ENCODE measurements at places on chromosomes 5 and 9. TPM values are rescaled to one million over a fixed set of nuclear protein-coding genes. Genes with fewer than 3 reads are reported as not detected.

DNA sequence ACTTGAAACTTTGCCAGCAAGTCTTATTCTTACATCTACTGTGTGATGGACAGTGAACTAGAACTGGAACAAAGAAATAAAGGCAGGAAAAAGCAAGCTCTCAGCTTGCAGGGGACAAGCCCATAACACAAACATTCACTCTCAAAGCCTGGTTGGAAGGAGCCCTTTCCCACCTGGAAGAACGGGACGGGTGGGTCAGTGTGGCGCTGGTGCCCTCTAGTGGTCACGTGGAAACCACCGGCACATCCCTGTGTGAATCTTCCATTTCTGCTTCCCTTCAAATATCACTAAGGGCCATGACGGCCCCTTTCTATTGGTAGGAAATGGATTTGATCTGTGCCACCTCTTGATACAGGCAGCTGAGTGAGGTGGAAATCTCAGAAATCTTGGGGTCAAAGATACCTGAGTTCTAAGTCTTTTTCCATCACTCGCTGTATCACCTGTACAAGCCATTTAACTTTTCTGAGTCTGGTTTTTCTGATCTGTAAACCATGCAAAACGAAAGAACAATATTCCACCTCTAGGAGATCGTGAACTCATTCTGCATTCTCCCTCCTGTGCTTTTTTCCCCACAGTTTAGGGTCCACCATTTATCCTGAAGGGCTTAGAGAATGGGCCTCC is 211.6 kb downstream of the MSX2 start:
- peak; percentile 74 for DNase-seq

GRCh38 chr9:71968541-71969090 is 57.2 kb downstream of the C9orf85 start:
- DNase-seq: no peak

DNA sequence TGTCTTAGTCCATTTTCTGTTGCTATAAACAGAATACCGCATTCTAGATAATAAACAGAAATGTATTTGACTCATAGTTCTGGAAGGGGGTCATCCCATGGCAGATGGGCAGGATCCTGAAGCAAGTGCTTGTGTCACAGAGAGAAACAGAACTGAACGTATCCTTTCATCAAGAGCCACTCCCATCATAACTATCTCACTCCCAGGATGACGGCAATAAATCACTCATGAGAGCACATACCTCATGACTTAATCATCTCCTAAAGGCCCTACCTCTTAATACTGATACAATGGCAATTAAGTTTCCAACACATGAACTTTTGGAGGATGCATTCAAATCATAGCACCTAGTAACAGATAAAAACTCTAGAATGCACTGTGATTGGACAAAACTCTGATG is 142.9 kb downstream of the CAMK4 start:
- no peak for DNase-seq

- DNase-seq: no peak
These were observed at the start of gene DMRT3 for GRCh38 chr9:976258-976942. Gene DMRT3, plus strand, starts transcription at chr9:976655. Its CDS starts 347 bp downstream, at chr9:977002.

DNA sequence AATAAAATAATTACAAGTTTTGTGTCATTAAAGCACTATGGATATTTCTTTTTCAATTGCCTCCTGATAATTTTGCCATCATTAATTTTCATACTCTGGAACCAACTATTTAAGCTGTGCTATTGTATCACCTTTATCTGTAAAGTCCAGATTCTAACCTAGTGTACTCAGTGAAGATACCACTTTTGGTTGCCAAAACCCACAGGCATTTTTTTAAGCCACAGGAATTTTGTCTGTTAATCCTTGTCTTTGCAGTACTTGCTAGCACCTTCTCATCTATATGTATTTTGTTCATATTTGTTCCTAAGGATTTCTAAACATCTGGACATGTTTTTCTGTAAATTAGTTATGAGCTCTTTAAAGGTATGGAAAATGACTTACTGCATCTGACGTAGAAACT is 481.4 kb upstream of the DAB2 start:
- no peak for DNase-seq

Gene MYO10
- total RNA-seq: 0.28 TPM

Gene ARHGEF39
- total RNA-seq: 10.8 TPM

Gene GLRA1
- not detected for total RNA-seq
